ENCODE measurements at places on chromosomes 1 and 21. TPM values are rescaled to one million over a fixed set of nuclear protein-coding genes. Genes with fewer than 3 reads are reported as not detected.

CTPS1 gene
- total RNA-seq = 99.0 TPM

TEX38 gene
- 0.26 TPM for total RNA-seq

TNFRSF8 gene
- 0.50 TPM for total RNA-seq

PLA2G2A gene
- total RNA-seq = not detected

DR1 gene
- total RNA-seq = 91.4 TPM

ATAD3B gene
- 52.4 TPM for total RNA-seq

IFFO2 gene
- total RNA-seq = 105 TPM

CLDN19 gene
- not detected for total RNA-seq

SPRR4 gene
- not detected for total RNA-seq

PPM1J gene
- total RNA-seq = not detected

RBBP5 gene
- 17.8 TPM for total RNA-seq

SMIM1 gene
- total RNA-seq = 1.6 TPM

OBSCN gene
- total RNA-seq = 9.6 TPM

ASCL5 gene
- not detected for total RNA-seq

SMIM11 gene
- 1.0 TPM for total RNA-seq

TINAGL1 gene
- not detected for total RNA-seq

SH3BGRL3 gene
- 437 TPM for total RNA-seq

SETSIP gene
- not detected for total RNA-seq

TAS1R1 gene
- not detected for total RNA-seq

ECM1 gene
- not detected for total RNA-seq

STYXL2 gene
- not detected for total RNA-seq

CLIC6 gene
- not detected for total RNA-seq

LRRC53 gene
- total RNA-seq = not detected

CELA3B gene
- not detected for total RNA-seq

WNT3A gene
- total RNA-seq = not detected

TCEA3 gene
- 0.75 TPM for total RNA-seq

ADCY10 gene
- not detected for total RNA-seq

MAP10 gene
- total RNA-seq = 1.9 TPM

SPATA46 gene
- not detected for total RNA-seq

OR6N1 gene
- total RNA-seq = not detected

PGLYRP3 gene
- not detected for total RNA-seq

RAB42 gene
- total RNA-seq = not detected

ANKRD65 gene
- not detected for total RNA-seq

UBASH3A gene
- total RNA-seq = 5.0 TPM

TMEM82 gene
- total RNA-seq = not detected

SPRR1B gene
- not detected for total RNA-seq

WDR64 gene
- total RNA-seq = not detected

ANKRD35 gene
- 0.23 TPM for total RNA-seq

PM20D1 gene
- total RNA-seq = 1.6 TPM

MROH9 gene
- not detected for total RNA-seq

KRTAP21-2 gene
- not detected for total RNA-seq

FMO2 gene
- total RNA-seq = not detected

SPRR3 gene
- not detected for total RNA-seq

CTNNBIP1 gene
- total RNA-seq = 29.8 TPM

RGS8 gene
- total RNA-seq = not detected

VASH2 gene
- not detected for total RNA-seq

RAB29 gene
- 69.0 TPM for total RNA-seq

Data from natural killer cell (primary cell).